A549 (cell line): ENCODE measurements at places on chromosomes 6 and 20. TPM values are rescaled to one million over a fixed set of nuclear protein-coding genes. Genes with fewer than 3 reads are reported as not detected.

The NKAPL gene
- polyA plus RNA-seq = not detected in 3 replicates

The CRISP2 gene
- not detected in 3 replicates for polyA plus RNA-seq

The GSTA3 gene
- not detected in 3 replicates for polyA plus RNA-seq

The KHDRBS2 gene
- polyA plus RNA-seq = not detected in 3 replicates
